ENCODE measurements at places on chromosomes 11 and 22.

- DNase-seq: no peak
Observed at GRCh38 chr11:128821556-128821955, 45.5 kb downstream of the KCNJ1 start.

GRCh38 chr22:30872285-30873041 is 96.1 kb downstream of the MORC2 start:
- DNase-seq: peak; percentile 54

DNA sequence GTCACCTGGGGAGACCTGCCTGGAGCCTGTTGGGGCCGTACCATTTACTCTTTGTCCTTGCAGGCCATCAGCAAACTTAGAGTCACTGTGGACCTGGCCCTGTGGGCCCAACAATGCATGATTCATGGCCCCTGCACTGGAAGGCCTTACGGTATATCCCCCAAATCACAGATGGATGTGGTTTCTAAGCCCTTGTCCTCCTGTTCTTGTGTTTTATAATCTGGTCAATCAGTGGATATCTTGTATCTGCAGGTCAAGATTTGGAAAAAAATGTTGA is 6.2 kb downstream of the TSKU start:
- DNase-seq: no peak

DNA sequence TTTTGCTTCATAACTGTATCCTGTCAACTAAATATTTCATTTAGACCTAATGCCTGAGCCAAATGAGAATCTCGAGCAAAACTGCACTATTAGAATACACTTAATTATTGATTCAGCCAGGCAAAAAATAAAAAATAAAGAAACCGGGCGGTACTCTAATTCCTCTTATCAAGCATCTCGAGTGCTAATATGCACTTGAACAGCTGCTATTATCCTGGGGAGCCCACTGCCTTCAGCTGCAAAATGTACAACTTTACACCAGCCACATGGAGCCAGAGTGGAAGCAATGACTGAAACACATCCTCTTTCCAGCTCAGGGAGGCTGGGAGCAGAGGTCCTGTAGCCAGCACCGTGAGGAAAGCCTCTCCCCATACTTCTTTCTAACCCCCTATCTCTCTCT is 390.0 kb upstream of the CADM1 start:
- no peak for DNase-seq

- DNase-seq: no peak
Observed at GRCh38 chr11:72305891-72306585, 62.1 kb upstream of the PHOX2A start.

- DNase-seq: peak; percentile 43
Observed at GRCh38 chr22:26835929-26836528, 178.6 kb downstream of the MIAT start.

- DNase-seq: no peak
Observed at GRCh38 chr11:65418431-65418680, 4.2 kb upstream of the NEAT1 start.

GRCh38 chr11:105767931-105768330 is 158.1 kb downstream of the GRIA4 start:
- no peak for DNase-seq

- DNase-seq: no peak
Observed at GRCh38 chr11:2233693-2234455, 36.5 kb downstream of the ASCL2 start.

DNA sequence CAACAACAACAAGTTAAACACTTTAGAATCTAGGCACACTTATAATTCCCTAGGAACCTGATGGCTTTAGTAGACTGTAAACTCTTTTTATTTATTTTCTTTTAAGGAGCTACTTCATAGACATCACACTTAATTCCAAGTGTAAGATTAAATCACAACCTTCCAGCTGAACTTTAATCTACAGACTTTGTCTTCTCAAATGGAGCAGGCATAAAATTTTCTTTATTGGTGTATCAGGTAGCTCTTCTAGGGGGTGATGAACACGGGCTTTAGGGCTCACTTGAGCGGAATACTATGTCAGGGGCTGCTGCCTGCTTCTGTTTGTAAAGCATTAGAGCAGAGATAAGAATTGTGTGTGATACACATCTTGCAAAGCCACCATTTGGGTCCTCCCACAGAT is 525.8 kb upstream of the FAT3 start:
- DNase-seq: no peak

GRCh38 chr11:120749395-120749794 is 237.8 kb downstream of the GRIK4 start:
- DNase-seq: no peak

GRCh38 chr11:122100037-122100755 is 15.8 kb downstream of the BLID start:
- no peak for DNase-seq

DNA sequence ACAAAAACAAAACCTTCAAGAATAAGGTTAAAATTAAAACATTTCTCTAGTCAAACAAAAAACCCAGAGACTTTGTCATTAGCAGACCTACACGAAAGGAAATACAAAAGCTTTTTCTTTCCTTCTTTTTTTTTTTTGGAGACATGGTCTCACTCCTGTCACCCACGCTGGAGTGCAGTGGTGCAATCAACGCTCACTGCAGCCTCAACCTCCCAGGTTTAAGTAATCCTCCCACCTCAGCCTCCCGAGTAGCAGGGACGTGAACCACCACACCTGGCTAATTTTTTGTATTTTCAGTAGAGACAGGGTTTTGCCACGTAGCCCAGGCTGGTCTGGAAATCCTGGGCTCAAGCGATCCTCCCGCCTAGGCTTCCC is 30.5 kb downstream of the PLA2G6 start:
- DNase-seq: no peak

GRCh38 chr11:88355887-88356286 is 18.4 kb upstream of the CTSC start:
- DNase-seq: no peak

DNA sequence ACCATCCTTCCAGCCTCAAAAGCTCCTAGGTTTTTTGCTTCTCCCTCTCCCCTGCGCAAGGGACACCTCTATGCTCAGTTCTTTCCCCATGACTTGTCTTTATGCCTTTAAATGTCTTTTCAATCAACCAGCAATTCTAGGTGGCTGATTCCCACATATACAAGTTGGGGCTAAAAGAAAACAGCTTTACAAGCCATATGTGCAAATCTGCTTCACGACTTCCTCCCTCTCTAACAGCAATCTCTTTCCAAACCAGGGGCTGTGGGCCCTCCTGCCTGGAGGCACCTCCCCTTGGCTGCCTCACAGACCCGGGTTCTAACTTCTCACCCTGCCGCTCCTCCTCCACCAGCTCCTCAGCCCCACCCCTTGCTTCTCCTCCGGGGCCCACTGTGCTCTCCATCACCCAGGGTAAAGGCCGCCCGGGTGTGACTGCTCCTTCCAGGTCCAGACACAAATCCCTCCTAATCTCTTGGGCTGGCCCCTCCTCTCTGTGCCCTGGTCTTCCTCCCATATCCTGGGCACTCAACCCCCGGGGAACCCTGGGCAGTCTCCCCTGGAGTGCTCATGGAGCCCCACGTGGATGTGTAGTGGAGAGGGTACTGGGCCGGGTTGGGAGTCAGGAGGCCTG is 14.1 kb downstream of the TMPRSS13 start:
- DNase-seq: no peak

DNA sequence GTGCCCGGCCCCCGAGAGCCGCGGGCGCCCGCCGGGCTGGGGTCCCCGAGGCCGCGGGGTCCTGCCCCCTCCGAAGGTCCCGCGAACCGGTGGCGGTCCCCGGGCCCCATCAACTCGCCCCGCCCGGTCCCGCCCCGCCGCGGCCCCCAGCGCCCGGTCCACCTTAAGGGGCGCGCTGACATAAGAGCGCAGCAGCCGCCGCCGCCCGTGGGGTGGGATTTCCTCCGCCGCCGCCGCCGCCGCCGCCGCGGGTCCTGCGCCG is at the start of gene ZDHHC8:
ZDHHC8 (plus strand) TSS at position 208 of the 262 bp plus-strand sequence. CDS start 144 bp downstream, outside the sequence.
- no peak for DNase-seq

- peak; percentile 44 for DNase-seq
Observed at GRCh38 chr22:17825876-17826550, 51.7 kb upstream of the BID start.

DNA sequence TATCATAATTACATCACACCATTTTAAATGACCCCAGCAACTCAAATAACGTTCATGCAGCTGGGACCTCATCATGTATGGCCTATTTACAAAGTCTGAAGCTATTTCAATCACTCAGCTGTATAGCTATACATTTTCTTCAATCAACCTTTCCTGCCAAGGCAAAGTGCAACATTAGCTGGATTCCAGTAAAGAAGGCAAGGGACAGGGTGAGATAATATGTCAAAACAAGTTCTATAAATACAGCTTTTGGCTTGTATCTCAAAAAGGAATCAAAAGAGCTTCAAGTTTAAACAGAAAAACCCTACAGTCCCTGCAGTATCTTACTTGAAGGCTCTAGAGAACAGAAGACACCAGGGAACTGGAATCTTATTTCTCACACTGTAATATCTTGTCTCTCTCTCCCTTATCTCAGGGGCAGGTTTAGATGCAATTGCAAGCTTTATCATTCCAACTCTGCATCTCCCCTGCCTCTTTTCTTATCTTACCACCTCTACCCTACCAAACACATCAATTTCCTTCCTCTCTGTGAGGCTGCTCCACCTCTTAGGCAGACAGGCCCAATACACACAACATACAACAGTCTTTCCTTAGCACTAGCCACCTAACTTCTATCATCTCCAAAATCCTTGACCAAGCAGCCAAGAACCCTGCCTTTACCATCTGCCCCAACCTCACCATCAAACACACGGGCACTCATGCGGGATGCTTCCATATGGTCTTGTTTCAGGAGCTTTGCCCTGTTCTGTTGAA is 34.5 kb downstream of the CELF1 start:
- no peak for DNase-seq

GRCh38 chr11:118619444-118620197 is 12.2 kb downstream of the PHLDB1 start:
- DNase-seq: no peak

GRCh38 chr11:15835788-15836411 is 520.4 kb downstream of the SOX6 start:
- no peak for DNase-seq

GRCh38 chr11:64878223-64878493 is 263 bp downstream of the EHD1 start:
- DNase-seq: no peak

DNA sequence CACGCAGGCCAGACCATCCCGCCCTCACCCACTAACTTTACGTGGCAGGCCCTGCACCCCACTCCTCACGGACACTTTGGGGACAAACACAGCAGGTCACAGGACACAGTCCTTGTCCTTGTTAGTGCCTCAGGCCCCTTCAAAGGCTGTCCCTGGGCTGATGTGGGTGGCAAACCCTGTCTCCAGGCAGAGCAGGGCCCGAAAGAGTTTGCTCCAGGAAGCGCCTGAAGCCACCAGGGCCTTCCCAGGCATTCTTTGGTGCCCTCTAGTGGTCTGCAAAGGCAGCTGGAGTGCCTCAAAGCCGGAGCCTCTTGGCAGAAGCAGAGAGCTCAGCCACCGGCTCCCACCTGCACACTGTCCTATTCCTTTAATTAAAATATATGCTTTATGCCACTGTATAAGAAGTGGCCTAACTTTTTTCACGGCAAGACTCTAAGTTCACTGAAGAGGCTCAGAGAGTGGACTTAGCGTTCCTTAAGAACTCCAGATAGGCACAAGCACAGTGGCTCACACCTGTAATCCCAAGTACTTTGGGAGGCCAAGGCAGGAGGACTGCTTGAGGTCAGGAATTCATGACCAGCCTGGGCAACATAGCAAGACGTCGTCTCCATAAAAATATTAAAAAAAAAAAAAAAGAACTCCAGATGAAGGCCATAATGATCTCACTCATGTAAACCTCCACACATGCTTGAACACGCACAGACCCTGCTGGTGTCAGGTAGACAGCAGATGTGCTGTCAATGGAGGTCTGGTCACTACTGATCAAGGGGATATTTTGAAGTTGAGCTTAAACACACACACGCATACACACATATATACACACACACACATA is 11.1 kb downstream of the TXN2 start:
- DNase-seq: peak; percentile 89

DNA sequence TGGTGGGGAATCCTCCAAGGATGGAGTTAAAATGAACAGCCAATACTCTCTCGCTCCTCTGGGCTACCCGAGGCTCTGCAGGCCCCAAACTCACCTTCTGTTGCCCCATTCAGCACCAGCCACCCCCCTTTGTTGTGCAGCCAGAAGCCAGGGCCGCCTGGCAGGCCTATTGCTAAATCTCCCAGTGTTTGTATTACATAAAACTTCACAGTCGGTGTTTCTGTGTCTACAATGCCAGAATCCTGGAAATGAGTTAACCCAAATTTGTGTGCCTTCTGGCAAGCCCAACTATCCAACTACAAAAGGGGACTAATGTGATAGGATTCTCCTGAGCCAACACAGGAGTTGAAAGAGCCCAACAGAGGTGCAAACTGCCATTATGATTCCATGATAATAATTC is 9.3 kb downstream of the KCNJ5 start:
- DNase-seq: no peak

DNA sequence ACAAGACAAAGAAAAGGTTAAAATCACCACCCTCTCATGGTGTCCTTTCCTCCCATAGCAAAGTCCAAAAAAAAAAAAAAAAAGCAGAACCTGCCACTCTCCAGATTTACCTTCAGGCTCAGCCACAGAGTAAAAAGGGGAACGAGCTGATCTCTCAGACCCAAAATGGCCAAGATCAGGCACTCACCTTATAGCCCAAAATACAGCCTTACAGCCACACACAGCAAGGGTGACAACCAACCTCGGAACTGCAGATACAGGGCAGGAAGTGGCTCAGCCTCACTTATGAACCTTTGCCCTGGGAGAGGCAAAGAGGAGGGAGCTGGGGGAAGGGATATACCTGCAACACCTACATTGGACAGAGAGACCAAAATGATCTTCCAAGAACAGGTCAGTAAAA is 4.5 kb downstream of the FHIP1B start:
- DNase-seq: no peak

- DNase-seq: no peak
Observed at GRCh38 chr11:6992457-6993417, 27.4 kb downstream of the ZNF214 start.

- no peak for DNase-seq
Observed at GRCh38 chr11:2771758-2772466, 72.1 kb upstream of the KCNQ1OT1 start.

DNA sequence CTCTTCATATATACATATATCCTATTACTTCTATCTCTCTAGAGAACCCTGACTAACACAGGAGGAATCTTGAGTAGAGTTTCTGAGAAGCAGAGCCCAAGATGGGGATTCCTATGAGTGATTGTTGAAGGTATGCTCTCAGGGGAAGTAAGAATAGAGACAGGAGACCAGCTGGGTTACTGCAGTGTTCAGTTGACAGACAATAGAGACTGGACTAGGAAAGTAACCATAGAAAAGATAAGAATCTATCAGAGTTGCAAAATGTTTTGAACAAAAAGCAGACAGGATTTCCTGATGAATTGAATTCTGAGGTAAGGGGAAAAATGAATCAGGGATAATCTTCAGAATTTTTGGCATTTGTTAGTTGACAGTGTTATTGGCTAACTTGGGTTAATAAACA is 54.4 kb downstream of the SLC17A6 start:
- no peak for DNase-seq
